ENCODE measurements at places on chromosomes 11 and 22.
A peak's percentile ranks its signal among the peaks of the same experiment; 100 is the strongest.

- no peak for DNase-seq
These were observed 76.4 kb upstream of the DRD2 start for GRCh38 chr11:113551645-113552044.

DNA sequence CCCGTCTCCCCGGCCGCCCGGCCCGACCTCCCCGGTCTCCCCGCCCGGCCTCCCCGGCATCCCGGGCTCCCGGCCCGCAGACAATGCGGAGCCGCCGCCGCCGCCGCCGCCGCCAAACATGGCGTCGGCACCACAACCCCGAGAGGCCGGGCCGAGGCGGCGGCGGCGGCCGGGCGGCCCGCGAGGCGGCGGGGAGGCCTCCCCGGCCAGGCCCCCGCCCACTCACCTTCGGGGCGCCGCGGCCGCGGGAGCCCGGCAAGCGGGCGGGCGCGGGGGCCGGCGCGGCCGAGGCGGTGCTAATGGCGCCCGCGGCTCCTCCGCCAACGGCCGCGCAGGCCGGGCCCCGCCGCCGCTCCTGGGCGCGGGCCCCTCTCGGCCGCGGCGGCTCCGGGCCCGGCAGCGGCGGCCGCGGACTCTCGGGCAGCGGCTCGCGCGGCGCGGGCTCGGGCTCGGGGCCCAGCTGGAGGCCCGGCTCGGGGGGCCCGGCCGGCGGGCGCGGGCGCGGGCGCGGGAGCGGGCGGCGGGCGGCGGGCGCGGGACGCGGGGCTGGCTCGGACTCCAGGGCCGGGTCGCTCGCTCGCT, 311 bp downstream of the BRD1 start:
- no peak for DNase-seq

- DNase-seq = no peak
These were observed 38.1 kb upstream of the CSNK2A3 start for GRCh38 chr11:11391169-11391568.

DNA sequence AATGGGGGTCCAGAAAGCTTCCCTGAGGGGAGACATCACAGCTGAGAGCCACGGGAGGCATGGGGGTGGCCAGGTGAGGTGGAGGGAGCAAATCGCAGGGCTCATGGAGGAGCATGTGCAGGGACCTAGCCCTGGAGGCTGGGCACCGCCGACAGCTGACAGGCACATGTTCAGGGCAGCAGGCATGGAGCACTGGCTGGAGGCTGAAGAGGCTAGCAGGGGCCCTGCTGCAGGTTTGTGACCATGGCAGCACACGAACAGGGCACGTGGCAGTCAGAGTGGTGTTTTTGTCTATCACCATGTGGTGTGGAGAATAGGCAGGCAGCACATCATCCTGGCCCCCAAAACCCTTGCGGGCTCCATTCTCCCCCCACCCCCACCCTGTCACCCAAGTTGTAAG, 10.1 kb upstream of the CDC42EP2 start:
- no peak for DNase-seq

GRCh38 chr11:7418906-7419305, 66.4 kb upstream of the OLFML1 start:
- no peak for DNase-seq

GRCh38 chr11:119778391-119779194, 49.6 kb upstream of the NECTIN1 start:
- DNase-seq = no peak

DNA sequence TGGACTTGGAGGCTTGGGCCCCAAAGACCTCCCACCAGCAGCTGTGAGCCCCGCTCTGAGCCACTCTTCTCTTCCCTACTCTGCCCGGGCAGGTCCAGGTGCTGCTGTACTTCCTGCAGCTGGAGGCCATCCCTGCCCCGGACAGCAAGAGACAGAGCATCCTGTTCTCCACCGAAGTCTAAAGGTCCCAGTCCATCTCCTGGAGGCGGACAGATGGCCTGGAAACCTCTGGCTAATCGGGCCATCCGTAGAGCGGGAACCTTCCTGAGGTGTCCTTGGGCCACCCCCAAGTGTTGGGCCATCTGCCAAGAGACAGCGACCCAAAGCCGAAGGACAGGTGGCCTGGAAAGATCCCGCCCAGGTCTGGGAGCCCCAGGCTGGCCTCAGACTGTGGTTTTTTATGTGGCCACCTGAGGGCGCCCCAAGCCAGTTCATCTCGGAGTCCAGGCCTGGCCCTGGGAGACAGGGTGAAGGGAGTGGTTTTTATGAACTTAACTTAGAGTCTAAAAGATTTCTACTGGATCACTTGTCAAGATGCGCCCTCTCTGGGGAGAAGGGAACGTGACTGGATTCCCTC, 135.1 kb downstream of the BCR start:
- DNase-seq = peak; percentile 72

GRCh38 chr22:35307892-35308291, 8.2 kb downstream of the TOM1 start:
- no peak for DNase-seq

- DNase-seq = no peak
These were observed 360.3 kb downstream of the TENM4 start for GRCh38 chr11:79080551-79080950.

- no peak for DNase-seq
These were observed 5.5 kb downstream of the EHD1 start for GRCh38 chr11:64872790-64873488.

DNA sequence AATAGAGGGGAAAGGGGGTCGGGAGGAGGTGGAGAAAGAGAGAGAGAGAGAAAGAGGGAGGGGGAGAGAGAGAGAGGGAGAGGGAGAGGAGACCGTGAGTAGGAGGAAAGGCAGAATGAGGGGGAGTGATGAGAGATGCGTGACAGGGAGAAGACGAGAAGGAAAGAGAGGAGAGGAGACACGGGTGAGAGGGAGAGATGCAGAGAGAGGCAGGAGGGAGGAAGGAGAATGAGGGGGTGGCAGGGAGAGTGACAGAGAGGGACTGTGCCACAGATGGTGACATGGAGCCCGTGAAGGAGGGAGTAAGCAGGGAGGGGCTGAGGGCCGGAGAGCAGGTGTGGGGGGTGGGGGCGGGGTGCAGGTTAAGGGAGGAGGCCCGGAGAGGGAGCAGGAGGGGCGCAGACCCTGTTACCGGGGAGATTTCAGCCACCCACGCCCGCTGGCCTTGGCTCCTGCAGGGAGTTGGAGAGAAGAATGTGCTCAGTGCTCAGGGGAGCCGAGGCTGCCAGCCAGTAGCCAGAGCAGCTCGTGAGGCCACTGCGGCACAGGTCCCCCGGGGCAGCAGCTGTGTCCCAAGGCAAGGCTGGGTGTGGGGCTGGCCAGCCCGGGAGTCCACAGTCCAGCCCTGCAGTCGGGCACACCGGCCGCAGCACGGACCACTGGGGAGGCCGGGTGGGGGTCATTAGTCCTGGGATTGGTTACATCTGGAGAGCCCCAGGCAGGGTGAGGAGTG, at the start of gene SSTR3:
TSS of gene SSTR3 (minus strand) at position 304 of the 733 bp plus-strand sequence. CDS start 4,674 bp downstream, outside the sequence.
- DNase-seq = no peak

- DNase-seq = no peak
These were observed 296.6 kb downstream of the LUZP2 start for GRCh38 chr11:24793479-24793878.

DNA sequence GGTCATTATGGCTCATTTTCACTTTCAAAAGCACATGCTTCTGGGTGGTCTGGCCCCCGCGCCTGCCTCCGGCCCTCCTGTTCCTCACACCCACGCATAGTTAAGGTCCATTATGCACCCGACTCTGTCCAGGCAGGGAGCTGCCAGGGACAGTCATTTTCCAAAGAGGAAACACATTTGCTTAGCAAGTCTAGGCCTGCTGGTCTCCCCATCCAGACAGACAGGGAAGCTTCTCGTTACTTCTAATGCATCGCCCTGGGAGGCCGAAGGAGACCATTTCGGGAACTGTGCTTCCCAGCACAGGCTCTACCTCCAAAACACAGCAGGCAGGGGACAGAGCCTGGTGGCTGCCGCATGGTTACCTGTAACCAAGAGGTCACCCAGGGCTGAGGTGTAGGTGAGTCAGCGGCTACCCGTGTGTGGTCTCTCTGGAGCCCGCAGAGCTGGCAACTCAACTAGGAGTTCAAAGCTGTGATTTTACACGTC, 87.1 kb upstream of the SHANK2 start:
- DNase-seq = no peak

- no peak for DNase-seq
These were observed 44.9 kb upstream of the DRD2 start for GRCh38 chr11:113519989-113520613.

GRCh38 chr11:1037506-1038055, 1.1 kb upstream of the MUC6 start:
- DNase-seq = no peak

DNA sequence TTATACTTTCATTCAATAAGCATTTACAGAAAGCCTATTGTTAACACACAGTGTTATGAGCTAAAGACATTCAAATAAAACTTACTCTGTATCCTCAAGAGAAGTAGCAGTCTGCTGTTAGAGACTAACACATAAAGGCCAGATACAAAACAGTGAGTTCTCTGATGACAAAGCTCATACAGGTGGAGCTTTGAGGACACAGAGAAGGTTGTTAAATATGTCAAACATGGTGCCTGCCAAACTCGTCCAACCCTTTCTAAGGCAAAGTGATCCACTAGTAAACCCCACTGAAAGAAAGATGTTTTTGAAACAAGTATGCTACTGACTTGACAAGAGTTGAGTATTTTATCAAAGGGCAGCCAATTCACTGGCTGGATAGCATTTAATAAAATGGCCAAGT, 70.1 kb downstream of the C2CD3 start:
- no peak for DNase-seq

DNA sequence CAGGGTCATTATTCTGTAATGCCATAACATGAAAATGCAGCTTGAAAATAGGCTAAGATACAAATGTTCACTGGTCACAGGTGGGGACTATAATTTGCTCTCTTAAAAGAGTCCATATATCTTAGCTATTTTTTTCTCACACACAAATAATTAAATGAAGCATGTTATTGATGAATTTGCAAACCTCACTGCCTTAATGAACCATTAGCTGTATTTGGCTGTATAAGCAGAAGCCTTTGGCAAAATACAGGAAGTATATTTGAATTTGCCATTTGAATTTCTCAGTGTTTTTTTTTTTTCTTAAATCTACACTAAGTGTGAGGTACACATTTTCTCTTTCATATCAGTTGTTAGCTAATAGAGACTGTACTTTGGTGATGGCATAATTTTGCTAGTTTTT, 38.7 kb downstream of the DDI1 start:
- no peak for DNase-seq

DNA sequence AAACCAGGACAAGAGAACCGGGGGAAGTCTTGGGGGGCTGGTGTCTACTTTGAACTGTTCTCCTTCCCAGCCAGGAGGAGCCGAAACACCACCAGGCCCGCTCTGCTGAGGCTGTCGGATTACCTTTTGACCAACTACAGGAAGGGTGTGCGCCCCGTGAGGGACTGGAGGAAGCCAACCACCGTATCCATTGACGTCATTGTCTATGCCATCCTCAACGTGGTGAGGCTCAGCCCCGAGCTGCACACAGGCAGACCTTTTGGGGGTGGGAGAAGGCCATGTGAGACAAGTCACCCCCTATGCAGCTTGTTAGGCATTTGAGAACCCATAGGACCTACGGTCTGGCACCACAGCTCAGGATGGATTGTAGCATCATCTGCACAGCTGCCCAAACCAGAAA, 2.8 kb downstream of the HTR3A start:
- no peak for DNase-seq

DNA sequence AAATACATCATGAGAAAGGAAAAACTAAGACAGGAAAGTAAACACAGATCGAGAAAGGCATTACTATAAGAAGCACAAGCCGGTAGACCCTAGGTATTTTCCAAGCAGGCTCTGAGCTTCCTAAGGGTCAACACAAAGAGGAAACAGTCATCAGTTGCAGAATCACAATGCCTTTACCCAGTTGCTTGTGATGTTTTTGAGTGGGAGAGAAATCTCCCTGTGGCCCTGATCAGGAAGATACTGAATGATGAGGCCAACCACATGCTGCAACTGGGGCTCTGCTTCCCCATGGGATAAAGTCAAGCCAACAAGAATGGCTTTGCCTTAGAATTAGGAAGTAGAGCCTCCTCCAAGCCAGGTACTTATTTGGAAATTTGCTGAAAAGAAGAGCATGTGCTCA, 132.6 kb downstream of the MICAL2 start:
- DNase-seq = no peak

DNA sequence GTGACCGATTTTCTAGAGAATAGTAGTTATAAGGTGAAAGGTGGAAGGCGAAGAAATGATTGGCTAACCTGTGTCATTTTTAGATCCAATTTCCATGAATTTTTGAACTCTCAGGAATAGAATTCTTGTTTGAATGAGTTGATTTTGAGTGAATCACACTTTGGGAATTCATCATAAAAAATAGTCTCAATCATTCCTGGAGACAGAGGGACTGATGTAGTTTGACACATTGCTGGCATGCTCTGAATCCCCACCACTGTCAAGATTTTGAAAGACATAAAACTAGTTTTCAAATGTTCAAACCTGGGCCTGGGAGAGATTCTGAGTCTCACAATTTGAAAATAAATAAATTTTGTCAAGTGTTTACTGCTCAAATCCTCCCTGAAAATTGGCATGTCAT, 861.4 kb upstream of the RAG2 start:
- no peak for DNase-seq

DNA sequence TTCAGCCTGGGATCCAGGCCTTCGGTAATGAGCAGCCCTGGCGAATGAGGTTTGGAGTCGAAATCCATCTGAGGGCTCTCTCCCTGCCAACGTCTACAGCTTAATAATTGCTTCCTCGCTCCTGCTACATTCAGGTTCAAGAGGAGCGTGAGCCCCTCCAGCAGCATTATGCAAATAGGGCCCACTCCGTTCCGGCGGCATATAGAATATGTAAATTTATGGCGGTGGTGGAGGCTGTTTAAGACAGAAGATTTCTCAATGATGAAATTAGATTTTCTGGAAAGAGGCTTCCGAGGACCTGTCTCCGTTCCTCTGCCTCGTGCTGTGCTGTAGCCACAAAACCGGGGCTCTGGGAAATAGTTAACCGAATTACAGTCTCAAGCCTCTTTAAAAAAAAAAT, 402.8 kb downstream of the MIAT start:
- DNase-seq = no peak

GRCh38 chr11:103406357-103406756, 297.1 kb downstream of the DYNC2H1 start:
- DNase-seq = no peak

- DNase-seq = no peak
These were observed 631.4 kb upstream of the B3GAT1 start for GRCh38 chr11:135043434-135043833.

GRCh38 chr22:20656516-20656901, 117.4 kb upstream of the SERPIND1 start:
- no peak for DNase-seq

GRCh38 chr11:83139310-83139709, 17.6 kb upstream of the PCF11 start:
- no peak for DNase-seq

GRCh38 chr22:26086359-26086758, 82.9 kb upstream of the SEZ6L start:
- DNase-seq = no peak
